ENCODE measurements at places on chromosomes 11 and 22.

- no peak for DNase-seq
These were observed 31.8 kb downstream of the ETS1 start for GRCh38 chr11:128555606-128556005.

DNA sequence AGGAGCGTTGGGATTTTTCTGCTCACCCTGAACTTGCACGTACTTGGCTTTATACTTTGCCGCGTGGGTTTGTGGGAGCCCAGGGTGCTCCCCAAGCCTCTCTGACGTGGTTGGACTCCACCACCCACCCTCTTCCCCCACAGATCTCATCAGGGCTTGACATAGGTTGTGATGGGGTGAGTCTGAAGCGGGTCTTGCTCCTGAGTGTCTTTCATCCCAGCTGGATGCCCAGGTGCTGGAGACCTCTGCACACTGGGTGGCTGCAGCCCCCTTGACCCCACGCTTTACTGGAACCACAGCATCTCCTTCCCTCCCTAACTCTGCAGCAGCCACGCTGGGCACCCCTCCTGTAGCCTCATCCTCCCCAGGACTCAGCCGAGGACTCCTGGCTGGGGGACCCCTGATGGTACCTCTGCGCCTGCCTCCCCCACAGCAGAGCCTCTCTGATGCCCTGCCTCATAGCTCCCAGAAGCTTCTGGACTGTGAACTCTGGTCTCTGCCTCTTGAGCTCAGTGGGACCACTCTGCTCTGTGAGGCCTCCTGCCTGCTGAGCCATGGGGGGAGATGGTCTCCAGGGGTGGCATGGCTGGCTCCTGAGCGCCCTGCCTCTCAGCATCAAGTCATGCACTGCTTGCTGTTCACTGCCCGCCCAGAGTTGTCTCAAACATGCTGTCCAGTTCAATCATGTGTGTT lies 45.2 kb downstream of the MYEOV start:
- no peak for DNase-seq

GRCh38 chr11:126592496-126593410 lies 237.3 kb downstream of the ST3GAL4 start:
- DNase-seq = no peak

- peak; percentile 25 for DNase-seq
These were observed 36.6 kb downstream of the DCUN1D5 start for GRCh38 chr11:103055221-103055890.

- no peak for DNase-seq
These were observed 7.2 kb downstream of the TRPT1 start for GRCh38 chr11:64218628-64219353.

DNA sequence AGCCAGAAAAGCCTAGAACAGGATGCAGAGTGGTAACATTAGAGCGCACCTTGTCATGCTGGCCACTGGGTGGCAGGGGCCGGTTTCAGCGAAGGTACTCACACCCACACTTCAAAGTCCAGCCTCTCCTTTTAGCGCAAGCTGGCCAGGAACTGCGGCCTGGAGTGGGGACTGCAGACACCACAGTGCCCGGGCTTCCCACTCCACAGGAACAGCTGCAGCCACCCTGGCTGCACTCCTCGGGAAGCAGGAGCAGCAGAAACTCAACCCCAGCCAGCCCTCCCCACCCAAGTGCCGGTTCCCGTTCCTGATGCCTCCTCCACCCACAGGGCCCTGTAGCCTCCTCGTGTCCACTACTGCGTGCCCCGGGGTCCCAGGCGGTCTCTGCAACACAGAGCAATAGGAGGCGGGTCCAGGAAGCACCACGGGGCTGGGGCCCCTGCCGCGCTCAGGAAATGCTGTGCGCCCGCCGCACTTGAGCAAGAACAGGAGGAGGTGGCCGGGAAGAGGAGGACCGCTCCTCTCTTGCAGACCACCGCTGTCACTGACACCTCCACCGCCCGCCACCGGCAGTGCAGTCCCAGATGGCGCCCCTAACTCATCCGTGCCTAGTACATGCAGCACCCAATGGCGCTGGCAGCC lies 2.2 kb downstream of the RFPL2 start:
- DNase-seq = peak; percentile 6

DNA sequence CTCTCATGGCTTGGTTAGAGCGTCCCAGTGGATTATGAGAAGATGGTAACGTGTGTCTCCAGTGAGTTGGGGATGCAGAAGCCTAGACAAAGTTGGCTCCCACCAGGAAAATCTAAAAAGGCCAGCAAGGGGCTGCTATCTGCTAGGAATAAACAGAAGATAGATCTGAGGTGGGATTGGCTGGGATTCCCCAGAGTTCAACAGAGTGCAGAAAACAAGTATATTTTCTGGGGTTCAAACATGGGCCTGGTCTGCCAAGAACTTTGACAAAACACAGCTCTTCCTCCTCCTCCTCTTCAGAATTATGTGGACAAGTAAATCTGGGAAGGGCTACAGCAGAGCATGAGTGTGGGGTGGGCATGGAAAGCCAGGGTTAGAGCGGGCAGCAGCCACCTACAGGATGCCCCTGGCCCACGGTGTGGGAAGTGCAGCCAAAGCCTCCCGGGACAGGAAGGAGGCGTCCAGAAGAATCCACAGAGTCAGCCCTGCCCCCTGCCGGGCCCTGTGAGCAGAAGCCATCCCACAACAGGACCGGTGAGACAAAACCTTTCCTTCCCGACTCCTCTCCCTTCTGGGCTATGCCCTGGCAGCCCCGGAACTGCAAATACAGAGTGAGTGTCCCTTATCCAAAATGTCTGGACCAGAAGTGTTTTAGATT lies 67.1 kb downstream of the CD82 start:
- no peak for DNase-seq

DNA sequence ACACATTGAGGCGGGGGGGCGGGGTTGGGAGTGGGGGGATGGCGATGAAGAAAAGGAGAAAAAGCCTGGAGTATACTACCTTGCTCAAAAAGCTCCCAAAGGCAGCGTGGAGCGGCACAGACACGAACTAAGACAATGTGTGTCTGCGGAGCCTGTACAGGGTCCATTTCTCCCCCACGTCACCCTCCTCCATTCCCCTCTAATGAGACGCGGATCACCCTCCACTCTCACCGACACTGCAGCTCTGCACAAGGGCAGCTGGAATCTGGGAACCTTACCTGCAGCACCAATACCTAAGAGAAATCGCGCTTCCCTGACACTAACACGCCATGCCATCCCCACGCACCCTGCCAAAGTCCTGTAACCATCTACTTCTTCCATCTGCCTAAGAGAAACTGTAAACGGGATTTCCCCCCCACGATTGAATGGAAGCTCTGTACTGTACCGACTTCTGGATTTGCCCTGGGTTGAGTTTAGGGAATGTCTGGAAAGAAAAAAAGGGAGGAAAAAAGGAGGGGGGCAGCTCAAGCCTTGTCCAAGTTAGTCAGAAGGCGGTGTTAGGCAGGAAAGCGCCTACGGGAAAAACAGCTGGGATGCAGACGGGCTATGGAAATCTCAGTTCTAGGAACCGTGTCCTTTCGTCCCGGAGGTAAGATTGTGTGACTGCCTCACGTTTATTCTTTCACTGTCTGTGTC lies 125.7 kb upstream of the C11orf58 start:
- no peak for DNase-seq

- no peak for DNase-seq
These were observed 43.5 kb downstream of the SYTL2 start for GRCh38 chr11:85767246-85767945.

GRCh38 chr11:124071623-124071948 lies 30.5 kb upstream of the OR10G7 start:
- peak; percentile 26 for DNase-seq

- DNase-seq = no peak
These were observed 7.6 kb downstream of the CLDN5 start for GRCh38 chr22:19516378-19517170.

DNA sequence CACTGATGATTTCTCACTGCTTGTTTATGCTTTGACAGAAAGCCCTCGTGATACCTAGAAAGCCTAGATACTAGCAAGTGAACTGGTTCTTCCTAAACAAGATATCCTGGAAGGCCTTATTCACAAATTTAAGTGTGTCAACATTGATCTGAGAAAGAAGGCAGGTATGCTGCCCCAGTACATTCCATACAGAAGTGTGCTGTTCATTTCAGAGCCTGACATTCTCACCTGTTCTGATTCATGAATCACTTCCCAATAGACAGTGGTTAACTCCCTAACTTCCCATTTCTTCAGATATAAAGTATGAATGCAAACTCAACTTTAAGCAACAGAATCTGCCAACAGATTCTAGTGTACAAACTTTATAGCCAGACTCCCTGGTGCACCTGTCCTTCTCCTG lies 15.5 kb upstream of the RASSF10 start:
- DNase-seq = no peak

- DNase-seq = no peak
These were observed 31.1 kb downstream of the OR6Q1 start for GRCh38 chr11:58061813-58062212.

DNA sequence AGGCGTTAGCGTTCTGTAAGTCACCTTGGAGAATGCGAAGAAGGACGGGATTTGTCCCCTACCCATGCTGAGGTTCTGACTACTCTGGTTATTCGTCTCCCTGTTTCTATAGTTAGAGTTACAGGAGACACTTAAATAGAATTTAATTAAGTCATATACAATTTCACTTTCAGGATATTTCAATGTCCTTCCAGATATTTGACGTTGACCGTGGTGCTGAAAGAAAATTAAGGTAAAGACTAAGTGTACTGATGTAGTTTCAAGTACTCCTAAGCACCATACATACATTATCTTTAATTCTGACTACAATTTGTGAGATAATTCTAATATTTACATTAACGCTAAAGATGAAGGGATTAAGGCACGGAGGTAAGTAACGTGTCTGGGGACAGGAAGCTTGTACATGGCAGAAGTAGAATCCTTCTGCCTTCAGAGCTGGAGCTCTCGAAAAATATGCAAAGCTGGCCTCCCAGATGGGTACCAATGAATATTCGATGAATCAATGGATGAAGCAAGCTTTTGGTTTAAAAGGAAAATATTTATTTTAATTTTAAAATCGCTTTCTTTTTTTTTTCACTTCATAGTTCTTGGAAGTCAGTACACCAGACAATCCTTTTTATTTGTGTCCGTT lies 539 bp upstream of the SLC36A4 start:
- no peak for DNase-seq

GRCh38 chr22:36364255-36365019 lies 23.3 kb downstream of the MYH9 start:
- no peak for DNase-seq

GRCh38 chr11:125777309-125777708 lies 1.3 kb downstream of the PATE2 start:
- DNase-seq = no peak

GRCh38 chr11:6062691-6063358 lies 32.3 kb upstream of the OR56A1 start:
- no peak for DNase-seq

- peak; percentile 87 for DNase-seq
These were observed 9.3 kb upstream of the MIAT start for GRCh38 chr22:26648011-26648497.

GRCh38 chr11:115552151-115552772 lies 48.0 kb upstream of the CADM1 start:
- DNase-seq = no peak

DNA sequence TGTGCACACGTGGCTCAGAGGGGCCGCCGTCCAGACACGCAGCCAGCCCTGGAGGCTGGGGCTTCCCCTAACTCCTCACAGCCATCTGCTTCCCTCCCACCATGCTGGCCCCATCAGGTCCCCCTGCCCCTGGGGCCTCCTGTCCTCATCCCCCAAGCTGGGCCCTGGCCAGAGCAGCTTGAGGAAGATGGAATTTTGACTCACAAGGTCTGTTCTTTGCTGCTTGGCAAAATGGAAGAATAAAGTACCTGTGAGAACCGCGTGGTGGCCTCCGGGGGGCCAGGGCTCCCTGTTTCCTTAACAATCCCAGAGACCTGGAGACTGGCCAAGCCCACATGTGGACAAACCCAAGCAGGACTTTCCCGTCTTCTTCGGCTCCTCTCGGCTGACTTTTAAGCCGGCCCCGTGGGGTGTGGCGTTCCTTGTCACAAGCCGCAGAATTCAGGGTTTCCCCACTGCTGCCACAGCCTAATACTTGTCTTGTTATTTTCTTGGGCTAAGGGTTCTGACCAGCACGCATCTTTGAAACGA lies 872.8 kb downstream of the BRD1 start:
- DNase-seq = no peak

DNA sequence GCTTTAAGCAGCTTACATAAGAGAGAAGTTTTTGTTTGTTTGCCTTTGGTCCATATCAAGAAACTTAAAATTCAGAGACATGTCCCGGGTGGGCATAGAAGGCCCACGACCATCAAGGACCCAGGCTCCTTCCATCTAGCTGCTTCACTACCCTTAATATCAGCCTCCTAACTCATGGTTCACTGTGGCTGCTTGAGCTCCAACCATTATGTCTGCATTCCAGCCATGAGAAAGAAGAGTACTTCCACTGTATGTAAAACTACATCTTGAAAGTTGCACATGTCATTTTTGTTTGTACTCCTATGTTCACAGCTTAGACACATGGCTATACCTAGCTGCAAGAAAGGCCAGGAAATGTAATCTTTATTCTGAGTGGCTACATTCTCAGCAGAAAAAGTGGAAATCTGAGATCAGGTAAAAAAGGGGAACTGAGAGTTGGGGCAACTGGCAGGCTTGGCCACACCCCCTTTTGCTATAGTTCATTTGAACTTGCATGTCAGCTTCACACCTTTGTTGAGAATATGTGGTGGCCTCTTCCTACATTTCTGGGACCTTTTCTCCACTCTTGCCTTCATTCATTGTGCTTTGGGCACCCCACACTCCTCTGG lies 81.3 kb upstream of the TP53I11 start:
- no peak for DNase-seq

DNA sequence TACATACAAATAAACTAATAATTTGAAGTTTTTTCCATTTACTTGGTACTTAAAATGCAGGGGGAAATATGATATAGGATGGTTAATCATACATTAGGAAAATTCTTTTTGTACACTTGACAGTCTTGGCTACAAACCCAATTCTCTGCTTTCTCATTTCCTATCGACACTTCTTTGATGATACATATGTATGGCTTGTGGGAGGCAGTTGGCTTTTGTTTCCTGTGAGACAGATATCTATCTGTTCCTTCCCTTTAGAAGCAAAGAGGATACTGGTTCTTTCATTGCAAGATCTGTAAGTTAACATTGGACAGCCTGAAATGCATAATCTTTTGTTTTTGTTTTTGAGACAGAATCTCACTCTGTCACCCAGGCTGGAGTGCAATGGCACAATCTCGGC lies 47.9 kb upstream of the ADORA2A start:
- DNase-seq = no peak

GRCh38 chr22:43643387-43643786 lies 168.7 kb downstream of the EFCAB6 start:
- DNase-seq = peak; percentile 36

Measured in NCI-H774 (cell line).